ENCODE measurements at places on chromosomes 1 and 21.
A peak's percentile ranks its signal among the peaks of the same experiment; 100 is the strongest.

DNA sequence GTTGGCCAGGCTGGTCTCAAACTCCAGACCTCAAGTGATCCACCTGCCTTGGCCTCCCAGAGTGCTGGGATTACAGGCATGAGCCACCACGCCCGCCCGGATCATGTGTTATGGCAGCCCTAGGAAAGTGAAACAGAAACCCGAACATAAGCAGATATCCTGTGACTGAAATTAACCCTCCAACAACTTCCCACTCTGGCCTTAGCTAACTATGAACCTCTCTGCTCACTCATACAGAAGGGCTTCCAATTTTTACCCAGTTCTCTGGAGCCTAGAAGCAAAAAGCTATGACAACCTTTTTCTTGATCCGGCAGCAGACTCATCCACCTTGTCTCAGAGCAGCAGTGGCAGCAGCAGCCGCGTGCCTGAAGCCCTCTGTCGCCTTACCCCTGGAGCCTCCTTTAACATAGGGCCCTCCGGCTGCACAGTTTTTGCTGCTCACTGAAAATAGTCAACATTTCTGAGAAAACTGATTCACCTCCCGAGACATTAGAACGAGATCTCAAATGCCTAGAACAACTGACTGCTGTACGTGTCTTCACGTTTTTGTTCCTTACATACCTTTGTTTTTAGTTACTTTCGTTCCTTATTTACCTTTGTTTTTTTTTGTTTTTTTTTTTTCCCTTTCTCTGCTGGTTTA is 9.3 kb downstream of the CBR1 start:
- peak; percentile 86 for DNase-seq

GRCh38 chr1:41615981-41616380 is 131.5 kb upstream of the EDN2 start:
- no peak for DNase-seq

GRCh38 chr21:25987531-25987930 is 183.0 kb downstream of the APP start:
- no peak for DNase-seq

DNA sequence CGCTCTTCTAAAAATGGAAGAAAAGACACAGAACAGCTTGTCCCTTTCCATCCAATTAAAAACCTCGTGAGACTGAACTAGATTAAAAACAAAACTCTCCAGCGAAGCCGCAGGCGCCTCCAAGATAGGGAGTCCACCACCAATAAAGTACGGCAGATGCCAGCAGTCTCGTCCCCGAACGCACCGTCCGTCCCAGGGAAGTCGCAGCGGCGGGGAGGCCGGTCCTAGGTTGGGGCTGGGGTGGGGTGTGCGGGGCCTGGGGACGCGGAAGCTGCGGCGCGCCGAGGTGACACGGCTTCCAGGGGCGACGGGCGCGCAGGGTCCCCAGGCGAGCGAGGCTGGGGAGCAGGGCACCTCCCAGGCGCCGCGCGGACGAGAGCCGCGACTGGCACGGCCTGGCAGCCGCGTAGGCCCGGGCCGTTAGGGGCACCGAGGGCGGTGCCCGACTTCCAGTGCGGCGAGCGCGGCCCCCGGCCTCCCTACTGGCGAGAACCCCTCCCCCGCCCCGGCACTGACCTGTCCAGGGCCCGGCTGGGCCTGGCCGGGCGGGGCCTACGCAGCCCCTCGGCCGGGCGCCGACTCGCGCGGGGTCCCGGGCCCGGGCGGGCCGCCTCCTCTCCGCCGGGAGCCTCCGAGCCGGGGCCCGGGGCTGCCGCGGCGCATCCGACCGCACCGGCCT is 28.3 kb upstream of the A3GALT2 start:
- DNase-seq, result peak; percentile 52

DNA sequence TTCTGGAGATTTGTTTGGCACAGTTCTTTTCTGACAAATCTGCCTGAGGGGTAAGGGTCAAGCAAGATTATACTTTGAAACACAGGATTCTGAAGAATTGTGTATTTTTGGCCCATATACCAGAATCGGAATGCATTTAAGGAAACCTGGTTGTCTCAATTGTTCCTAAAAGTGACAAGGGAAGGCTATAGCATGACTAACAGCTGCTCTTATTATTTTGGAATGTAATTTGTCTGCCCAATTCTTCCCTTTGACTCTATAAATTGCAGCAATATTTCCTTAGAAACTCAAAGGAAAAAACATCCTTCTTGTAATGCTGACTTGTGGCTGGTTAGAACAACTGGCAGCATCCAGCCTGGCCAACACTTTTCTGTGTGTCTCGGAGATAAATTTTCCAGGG is 15.8 kb upstream of the VCAM1 start:
- no peak for DNase-seq

DNA sequence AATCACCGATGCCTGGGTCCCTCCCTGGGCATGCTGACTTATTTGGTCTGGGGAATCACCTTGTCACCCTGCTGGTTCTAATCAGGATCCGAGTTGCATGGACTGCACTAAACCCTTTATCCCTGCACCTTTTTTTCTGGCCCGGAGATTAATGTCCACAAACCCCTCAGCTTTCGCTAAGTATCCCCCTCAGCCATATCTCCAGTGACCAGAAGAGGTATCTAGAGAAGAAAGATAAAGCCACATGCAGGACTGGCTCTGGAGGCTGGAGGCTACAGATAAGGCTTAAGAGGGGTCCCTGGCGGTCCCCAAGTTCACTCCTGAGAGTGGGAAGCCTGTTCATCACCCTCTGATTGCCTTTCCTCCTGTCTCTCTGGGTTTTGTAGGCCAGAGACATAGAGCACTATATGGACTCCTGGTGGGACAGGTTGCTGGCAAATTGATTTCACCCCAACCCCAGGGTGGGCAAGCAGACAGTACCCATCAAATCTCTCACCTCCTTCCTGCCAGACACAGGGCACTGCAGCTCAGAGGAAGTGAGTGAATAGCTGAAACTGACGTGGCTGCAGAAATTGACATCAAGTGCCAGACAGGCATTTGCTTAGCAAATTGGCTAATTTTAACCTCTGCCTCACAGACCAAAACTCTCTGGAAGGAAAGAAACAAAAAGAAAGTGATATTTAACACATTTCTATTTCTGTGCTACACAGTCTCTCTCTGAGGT is 38.8 kb downstream of the HMGB4 start:
- DNase-seq, result no peak

DNA sequence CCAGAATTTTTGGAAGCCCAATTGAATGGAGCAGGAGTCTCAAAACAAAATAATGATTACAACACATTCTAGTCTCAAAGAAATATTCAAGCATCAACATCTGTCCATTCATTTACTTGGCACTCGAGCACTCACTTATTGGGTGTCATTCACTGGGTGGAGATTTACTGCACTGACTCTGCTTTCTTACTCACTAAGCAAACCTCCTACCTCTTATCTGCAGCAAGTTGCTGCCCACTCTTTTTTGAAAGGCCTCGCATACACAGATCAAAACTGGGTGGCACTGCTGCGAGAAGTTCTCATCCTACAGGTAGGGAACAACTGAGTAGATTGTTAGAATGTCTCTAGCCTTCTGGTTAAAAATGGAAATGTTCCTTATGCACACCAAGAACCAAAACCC is 18.0 kb downstream of the RHBDL2 start:
- no peak for DNase-seq

DNA sequence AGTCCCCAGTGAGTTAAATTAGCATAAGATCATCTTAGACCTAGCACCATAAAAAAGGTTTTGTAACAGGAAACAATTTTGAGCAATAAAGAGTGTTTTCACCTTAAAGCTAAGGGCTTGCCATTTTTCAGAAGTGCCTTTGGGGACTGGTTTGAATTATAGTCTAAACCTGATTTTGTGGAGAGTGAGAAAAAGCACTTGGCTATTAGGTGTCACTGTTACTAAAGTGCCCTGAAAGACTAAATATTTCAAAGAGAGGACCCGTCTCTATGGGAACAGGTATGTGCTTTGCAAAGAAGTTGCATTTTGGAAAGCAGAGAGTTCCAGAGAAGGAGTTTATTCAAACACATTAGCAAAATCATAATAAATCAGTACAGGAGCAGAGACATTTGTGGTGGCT is 9.1 kb downstream of the NTNG1 start:
- DNase-seq, result no peak
